ENCODE measurements at places on chromosomes 12 and 14.

DNA sequence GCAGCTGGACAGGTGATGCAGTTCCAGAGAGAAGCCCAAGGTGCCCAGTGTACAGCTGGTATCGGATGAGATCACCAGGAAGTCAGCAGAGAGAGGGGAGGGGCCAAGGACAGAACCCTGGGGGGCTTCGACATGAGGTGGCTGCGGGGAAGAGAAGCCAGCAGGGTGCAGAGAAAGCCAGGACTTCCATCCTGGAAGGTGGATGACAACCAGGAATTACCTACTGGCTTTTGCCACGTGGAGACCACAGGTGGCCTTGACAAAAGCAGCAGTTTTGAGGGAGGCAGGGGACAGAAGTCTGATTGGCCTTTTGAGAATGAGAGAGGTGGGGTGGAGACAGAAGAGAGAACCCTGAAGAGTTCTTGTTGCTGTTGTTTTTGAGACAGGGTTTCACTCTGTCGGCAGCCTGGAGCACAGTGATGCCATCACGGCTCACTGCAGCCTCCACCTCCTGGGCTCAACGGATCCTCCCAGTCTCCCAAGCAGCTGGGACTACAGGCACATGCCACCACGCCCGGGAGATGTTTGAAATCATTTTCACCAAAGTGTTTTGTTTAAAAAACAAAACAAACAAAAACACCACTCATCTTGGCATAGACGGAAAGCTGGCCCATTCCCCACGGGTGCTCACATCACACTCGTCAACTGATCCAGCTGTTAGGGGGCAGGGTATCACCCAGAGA, 35.2 kb downstream of the CDC42BPB start:
- DNase-seq = no peak

DNA sequence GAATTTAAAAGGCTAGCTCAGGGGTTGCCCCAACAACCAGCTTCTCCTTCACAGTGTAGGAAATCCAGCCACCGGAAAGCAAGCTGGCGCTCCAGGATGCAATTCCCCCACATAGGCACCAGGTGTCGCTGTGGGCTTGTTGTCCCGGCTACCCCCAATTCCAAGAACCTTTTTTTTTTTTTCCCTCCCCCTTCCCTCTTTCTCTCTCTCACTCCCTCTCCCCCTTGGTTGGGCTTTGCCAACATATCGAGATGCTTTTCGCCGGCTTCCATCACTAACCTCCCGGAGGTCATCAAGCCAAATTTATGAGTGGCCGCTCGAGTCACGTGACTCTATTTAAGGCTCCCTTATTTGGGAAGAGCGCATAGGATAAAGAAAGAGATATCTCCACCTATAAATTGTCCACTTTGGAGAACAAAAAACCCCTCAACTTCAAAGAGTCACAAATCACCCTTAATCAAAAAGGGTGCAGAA, at the start of gene HOXC5:
Gene HOXC5, plus strand, starts transcription at position 424 of the 474 bp plus-strand sequence. CDS start 73 bp downstream, outside the sequence.
- DNase-seq = peak; percentile 85

- DNase-seq = no peak
These were observed 10.8 kb upstream of the IPO8 start for GRCh38 chr12:30706476-30706875.

DNA sequence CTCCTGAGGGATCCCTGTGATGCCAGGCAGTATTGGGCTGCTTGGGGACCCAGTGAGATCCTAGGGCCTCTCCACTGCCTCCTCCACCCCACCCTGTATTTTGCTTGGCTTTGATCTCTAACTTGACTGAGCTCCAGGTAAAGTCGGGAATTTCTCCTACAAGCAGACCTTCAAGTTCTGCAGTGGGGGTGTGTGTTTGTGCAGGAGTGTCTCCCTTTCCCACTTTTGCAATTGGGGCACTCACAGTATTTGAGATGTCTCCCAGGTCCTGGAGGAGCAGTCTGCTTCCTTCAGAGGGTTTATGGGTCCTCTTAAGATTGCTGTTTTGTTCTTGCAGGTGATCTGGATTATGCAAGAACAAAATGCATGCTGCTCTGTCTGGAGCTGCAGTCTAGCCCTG, 68.9 kb downstream of the ALG10B start:
- no peak for DNase-seq

DNA sequence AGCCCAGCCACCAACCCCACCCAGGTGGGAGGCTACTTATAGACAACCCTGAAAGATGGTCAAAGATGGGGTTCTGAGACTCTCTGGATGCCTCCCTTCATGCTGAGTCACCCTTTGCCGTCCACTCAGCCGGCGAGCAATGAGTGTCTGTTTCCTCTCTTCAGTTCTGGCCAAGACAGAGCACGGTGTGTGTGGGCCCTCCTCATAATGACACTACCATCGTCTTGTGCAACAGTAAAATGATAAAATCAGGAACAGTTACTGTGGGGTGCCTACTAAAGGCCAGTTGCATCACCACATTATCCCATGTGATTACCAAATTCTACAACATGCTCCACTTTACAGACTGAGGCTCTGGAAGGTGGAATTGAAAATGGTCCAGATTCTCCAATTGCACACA, 7.0 kb upstream of the BDKRB1 start:
- no peak for DNase-seq

- DNase-seq = no peak
These were observed 43.1 kb downstream of the HMGA2 start for GRCh38 chr12:65867394-65867793.

- DNase-seq = no peak
These were observed 150.3 kb upstream of the PTPRQ start for GRCh38 chr12:80293759-80294158.

GRCh38 chr14:65226824-65227604, 124.7 kb upstream of the MAX start:
- DNase-seq = no peak
